ENCODE measurements at places on chromosomes 5 and 9. TPM values are rescaled to one million over a fixed set of nuclear protein-coding genes. Genes with fewer than 3 reads are reported as not detected.

DNA sequence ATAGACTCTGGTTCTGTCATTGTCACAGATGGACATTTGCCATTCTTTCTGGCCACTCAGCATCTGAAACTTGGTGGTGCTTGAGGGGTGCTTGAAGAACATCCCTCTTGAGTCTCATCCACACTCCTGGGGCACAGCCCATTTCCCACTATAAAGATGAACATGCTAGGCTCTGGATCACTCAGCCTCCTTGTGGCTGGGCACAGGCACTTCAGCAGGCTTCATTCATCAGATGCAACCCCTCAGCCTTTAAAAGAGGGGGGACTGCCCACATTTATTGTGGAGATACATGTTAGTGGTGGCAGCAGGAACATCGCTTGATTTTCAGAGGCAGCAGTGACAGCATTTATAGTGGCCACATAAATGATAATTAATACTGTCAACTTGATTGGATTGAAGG is 124.7 kb upstream of the NIPBL start:
- DNase-seq = no peak

DNA sequence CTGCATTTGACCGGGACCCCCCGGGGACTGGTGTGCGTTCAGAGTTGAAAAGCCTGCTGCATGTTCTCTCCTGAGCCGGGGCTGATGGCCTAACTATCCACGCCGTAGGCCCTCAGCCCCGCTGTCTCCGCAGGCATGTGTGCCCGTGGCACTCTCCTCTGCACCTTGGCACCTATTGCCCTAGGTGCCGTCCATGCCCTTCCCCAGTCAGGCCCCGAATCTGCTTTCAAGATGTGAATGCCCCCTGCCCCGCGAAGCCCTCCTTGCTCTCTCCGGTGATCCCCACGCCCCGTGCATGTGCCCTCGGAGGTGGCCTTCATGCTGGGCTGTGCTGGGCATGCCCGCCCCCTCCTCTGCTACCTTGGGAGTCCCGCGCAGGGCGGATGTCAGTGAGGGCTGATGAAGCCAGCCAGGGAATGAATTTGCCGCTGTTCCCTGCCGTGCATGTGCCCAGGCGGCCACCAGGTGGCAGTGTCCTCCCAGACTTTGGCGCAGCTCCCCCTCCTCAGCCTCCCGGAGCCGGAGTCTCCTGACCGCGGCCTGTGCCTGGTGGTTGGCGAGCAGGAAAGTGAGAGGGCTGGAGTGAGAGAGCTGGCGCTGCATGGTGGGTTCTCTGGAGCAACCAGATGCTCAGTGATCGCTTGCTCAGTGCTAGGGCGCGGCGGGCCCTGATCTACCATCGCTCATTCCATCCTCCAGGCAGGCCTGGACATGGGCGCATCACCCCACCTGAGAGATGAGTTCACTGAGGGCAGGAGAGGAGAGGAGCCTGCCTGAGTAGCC is 112.9 kb upstream of the LMX1B start:
- peak; percentile 23 for DNase-seq

GRCh38 chr5:61319388-61320146 is 12.5 kb upstream of the ZSWIM6 start:
- peak; percentile 58 for DNase-seq

- DNase-seq = peak; percentile 81
Observed at GRCh38 chr5:131538177-131538593, 96.8 kb downstream of the RAPGEF6 start.

GRCh38 chr9:36551129-36551528 is 21.6 kb upstream of the MELK start:
- no peak for DNase-seq

- DNase-seq = no peak
Observed at GRCh38 chr5:112576298-112576925, 157.3 kb upstream of the EPB41L4A start.

DNA sequence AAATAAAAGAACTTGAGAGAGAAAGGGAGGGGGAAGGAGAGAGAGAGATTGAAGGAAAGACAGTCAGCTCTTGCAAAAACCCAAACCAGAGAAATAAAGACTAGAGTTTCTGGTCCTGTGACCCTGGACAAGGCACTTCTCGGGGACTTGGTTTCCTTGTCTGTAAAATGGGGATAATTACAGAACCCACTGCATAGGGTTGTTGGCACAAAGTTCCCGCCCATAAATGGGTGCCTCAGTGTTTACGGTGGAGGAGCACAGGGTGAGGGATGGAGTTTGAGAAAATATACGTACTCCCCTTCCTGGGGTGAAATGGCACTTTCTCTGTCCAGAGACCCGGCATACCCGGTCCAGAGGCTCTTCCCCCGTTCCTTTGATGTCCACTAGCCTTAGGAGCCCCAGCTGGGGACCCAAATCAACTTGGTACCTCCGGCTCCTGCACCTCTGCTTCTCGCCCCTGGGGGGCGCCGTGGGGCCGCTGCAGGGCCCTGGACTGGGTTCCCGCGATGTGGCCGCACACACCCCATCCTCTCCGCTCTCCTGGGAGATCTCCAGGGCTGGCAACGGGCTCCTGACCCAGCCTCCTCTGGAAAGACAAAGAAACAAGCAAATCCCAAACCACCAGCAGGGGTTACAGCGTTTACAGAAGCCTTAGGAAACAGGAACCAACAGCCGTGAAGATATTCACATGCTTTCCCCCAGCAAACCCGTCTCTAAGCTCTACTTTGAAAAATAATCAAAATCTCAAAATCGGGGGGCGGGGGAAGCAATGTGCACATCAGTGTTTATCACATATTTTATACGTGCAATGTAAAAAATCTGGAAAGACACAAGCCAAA is 26.3 kb downstream of the PTGES start:
- DNase-seq = peak; percentile 14

- DNase-seq = no peak
Observed at GRCh38 chr5:15524712-15525111, 24.7 kb downstream of the FBXL7 start.

DNA sequence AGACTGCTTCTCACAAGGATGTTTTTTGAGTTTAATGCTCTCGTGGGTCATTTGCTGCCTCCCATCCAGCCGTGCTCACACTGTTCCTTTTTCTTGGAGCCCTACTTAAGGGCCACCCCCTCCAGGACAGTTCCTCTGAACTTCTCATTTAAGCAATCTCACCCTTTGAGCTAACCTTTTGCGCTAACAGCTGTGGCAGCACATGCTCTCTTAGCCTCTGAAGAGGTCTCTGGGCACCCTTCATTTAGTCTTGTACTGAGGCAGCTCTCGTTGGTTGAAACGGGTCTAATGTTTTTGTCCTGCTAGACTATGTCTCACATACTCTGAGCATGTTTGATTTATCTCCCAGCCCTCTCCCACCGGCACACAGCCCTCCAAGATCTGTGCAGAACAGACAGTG is 11.8 kb downstream of the ALDH1B1 start:
- DNase-seq = no peak

DNA sequence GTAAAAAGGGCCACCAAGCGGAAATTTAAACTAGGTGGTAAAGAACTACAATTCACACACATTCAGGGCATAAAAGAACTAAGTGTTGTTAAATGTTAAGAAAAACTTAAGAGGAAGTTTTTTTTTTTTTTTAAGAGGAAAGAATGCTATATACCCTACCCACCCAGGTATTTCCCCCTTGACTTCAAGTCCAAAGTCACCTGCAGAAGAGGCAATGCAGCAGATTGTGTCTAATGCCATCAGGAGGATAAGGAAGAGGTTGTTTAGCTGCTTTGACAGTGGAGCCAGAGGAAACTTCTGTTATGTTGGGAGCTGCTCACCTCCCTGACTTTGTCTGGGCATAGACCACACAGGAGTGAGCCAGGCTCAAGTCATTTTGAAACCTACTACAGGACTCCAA is 69.2 kb downstream of the MPDZ start:
- no peak for DNase-seq

DNA sequence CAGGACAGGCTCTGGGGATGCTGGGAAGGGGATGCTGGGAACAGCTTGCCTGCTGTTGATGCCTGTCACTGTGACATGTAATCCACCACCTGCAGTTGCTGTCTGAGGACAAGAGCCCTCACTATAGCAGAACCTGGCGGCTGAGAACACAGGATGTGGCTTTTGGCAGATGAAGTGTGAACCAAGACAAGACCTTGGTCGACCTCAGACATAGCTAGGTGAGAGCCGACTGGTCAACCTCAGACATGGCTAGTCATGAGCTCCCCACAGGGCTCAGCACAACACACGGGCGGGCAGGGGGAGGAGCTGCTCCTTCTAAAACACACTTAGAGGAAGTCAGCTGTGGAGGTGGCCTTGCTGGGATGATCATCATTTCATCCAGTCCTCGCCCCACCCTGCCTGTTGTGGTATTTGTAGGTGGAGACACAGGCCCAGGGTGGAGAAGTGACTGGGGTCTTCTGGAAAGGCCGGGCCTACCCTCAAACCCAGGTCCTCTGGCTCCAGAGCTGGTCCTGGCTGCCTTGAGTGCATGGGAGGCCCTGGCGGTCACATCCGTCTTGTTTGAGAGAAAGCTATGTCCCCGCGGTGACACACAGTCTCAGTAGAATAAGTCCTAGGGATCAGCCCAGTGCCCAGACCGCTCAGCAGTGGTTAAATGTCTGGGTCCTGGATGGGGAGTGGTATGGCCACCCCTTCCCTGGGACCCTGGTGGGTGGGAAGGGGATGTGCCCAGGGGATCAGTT is 6.1 kb downstream of the SUSD3 start:
- DNase-seq = no peak

GRCh38 chr9:110939047-110939446 is 99.2 kb downstream of the LPAR1 start:
- DNase-seq = peak; percentile 32

DNA sequence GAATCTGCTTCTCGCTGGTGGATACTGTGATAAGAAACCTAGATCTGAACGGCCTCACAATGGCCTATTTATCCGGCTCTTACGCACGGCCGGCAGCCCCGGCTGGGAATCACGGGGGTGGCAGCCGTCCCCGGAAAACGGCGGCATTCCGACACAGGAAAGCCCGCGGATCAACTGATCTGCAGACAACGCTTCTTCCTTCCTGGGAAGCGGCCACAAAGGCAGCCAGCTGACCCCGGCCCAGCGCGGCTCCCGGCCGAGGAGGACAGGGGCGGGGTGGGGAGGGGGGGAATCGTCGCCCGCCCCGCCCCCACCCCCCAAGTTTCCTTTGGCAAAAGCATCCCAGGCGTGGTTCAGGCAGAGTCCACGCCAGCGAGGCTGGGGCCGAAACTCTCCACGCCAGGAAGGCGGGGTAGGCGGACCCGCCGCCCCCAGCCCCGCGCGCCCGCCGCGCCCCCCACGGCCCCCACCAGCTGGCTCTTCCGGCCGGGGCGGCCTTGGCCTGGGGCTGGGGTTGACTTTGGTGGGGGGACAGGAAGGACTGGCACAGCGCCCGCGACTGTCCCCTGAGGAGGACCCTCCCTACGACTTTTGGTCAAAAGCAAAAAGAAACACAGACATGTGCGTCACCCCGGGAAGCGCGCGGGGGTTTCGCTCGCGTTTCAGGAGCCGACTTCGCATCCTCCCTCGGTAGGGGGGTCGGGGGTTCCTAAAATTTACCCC is 247.7 kb upstream of the ANKRD55 start:
- no peak for DNase-seq

GRCh38 chr9:98254228-98255060 is 1.0 kb downstream of the TBC1D2 start:
- peak; percentile 48 for DNase-seq

DNA sequence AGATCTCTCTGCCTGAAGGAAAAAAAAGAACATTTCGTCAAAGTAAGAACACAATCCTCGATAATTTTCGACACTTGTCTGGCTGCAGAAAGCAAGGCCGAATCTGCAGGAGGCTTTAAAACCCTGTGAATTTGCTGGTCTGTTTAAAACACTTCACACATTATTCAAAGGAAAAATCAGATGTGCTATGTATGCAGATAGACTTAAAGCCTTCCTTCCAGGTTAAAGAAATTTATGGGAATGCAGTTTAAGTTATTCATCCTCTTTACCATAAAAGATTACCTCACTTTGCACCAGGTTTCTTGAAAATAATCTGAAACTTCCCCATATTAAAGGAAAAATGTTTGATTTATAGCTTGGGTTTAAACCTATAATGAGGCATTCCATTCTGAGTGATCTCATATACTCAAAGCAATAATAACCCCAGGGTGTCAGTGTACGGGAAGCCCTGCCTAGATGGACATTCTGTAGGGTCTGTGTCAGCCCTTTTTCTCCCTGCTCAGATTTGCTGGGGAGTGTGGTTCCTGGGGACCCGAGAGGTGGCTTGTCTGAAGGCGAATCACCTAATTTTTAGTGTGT is 323.5 kb upstream of the SLC24A2 start:
- DNase-seq = peak; percentile 67

- no peak for DNase-seq
Observed at GRCh38 chr9:14769230-14769571, 46.7 kb upstream of the CER1 start.

GRCh38 chr5:133382661-133383579 is 229.4 kb downstream of the FSTL4 start:
- DNase-seq = no peak

DNA sequence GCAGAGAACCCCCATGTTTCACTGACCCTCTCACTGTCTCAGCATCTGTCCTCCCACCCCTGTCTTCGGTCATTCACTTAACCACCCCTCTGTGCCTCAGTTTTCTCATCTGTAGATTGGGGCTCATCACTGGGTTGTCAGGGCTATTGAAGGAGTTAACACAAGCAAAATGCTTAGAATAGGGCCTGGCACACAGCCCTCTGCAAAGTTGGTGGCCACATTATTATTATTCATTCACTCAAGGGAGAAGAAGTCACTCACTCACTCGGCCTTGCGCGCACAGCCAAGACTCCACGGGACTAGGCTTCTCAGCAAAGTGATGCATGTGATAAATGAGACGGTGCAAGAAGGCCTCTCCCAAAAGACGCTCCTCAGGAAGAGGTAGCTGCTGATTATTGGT is 8.0 kb downstream of the PDGFRB start:
- no peak for DNase-seq

DNA sequence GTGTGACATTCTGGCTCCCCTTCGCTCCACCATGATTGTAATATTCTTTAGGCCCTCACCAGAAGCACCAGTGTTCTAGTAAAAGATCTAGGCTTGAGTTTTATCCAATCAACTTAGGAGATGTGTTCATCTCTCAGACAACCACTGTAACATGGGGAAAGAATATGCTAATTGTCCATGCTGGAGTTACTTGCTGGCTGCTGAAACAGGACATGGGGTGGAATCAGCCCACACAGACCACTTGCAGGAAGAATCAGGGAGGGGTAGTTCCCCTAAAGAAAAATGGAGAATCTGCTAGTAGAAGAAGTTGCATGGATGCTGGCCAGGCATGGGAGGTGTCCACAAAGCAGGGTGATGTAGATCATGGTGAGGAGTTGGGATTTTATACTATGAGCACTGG is 86.2 kb downstream of the FEM1C start:
- no peak for DNase-seq

The SLC36A3 gene
- polyA plus RNA-seq = not detected

The KIAA0825 gene
- polyA plus RNA-seq = 0.37 TPM

The RANBP3L gene
- polyA plus RNA-seq = not detected

The UBQLN1 gene
- polyA plus RNA-seq = 45.7 TPM

The CORO2A gene
- 12.9 TPM for polyA plus RNA-seq

The GFPT2 gene
- not detected for polyA plus RNA-seq

The SLC6A7 gene
- not detected for polyA plus RNA-seq

The BTNL9 gene
- not detected for polyA plus RNA-seq

The ELL2 gene
- polyA plus RNA-seq = 27.2 TPM

The WDR38 gene
- not detected for polyA plus RNA-seq

The NR4A3 gene
- polyA plus RNA-seq = 0.01 TPM

The CNTFR gene
- polyA plus RNA-seq = not detected

The PCDHGA12 gene
- 0.42 TPM for polyA plus RNA-seq

The IL3 gene
- polyA plus RNA-seq = not detected
